ENCODE measurements at places on chromosomes 11 and 22.

DNA sequence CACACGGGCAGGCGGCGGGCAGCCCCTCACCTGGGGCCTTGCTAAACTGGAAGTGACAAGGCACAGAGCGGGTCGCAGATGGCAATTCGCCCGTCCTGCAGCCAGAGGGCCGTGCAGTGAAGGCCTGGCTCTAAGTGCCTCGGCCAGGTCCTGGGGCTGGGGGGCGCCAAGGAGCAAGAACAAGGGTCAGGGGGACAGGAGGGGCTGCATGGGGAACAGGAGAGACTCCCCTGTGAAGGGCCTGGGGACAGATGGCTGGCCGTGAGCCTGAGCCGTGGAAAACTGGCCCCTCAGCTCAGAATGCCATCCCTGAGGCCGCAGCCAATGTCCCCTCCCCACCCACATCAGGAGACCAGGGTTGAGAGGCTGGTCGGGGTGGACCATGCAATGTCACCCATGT is 60.0 kb downstream of the RTL6 start:
- DNase-seq = no peak

- no peak for DNase-seq
Observed at GRCh38 chr11:75635066-75635862, 33.6 kb downstream of the MAP6 start.

DNA sequence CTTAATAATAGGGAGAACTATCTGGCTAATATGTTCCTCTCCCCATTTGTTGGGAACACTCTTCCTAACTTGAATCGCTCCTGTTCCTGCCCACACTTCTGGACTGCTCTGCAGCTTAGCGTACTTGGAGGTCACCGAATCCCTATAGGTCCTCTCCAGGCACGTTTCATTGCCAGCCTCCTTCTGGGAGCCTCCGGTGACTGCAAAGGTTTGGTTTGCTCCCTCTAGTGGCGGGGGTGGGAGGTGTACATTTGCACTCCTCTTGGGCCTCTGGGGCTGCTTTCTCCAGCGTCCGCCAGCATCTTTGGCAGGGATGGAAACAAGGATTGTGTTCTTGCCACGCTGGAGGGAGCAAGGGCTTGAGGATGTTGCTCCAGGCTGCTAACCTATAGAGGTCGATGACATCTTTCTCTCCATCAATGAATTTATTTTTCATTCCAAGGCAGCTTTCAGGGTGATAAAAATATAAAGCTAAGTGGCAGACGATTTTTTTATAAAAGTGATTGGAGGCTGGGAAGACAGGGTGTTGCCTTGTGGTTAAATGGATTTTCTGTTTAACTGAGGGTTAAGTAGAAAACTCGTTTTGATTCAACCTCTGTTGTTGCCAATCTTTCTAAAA is 48.7 kb downstream of the TSPAN18 start:
- DNase-seq = peak; percentile 62

GRCh38 chr22:25668437-25668836 is 73.6 kb upstream of the MYO18B start:
- no peak for DNase-seq

DNA sequence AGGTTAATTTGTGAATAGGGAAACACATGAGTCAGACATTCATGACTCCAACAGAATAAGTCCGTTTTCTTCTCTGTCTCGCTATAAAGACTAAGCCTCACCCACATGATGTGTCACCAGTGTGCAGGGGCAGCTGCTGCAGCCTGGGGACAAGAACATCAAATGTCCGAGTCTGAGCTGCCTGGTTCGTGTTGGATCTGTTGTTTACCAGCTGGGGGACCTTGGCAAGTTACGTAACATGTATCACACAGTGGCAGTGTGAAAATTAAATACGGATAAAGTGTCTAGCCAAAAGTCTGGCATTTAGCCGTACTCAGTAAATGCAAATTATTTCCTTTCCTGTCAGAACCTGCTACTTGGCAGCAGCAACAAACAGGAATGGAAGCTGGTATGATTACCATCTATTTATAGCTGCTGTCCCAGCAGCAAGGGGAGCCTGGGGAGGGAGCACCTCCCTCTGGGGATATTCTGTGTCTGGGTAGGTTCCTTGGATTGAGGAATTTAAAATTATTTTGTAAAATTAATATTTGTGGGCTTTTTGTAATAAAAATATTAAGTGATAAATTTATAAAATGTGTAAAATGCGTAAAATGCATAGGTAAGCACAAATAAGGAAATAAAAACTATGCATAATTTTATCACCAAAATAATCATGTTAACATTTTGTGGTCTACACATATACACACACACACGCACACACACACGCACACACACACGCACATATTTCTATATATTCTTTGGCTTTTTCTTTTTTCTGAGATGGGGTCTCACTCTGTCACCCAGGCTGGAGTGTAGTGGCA is 1.3 kb upstream of the CLDN25 start:
- peak; percentile 73 for DNase-seq

DNA sequence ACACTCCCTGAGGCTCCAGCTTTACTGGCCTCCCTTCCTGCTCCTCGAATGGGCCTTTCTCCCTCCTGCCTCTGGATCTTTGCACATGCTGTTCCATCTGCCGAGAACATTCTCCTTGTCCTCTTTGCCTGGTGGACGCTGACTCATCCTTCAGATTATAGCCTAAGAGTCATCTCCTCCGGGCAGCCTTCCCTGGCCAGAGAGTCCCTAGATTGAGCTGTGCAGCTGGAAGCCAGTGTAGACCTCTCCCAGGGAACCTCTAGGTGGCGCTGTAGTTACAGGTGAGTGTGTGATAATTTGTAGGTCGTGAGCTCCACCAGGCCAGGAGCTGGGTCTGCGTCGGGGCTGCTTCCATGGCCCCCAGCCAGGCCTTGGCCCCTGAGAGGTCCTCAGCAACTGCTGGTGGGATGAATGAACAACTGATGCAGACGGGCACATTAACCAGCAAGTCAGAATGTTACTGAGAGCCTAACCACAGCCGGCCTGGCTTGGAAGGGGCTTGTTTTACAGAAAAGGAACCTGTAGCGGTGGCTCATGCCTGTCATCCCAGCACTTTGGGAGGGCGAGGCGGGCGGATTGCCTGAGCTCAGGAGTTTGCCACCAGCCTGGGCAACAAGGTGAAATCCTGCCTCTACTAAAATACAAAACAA is 8.7 kb downstream of the PNPLA5 start:
- DNase-seq = peak; percentile 68

- peak; percentile 74 for DNase-seq
Observed at GRCh38 chr11:117180661-117181585, 2.4 kb downstream of the SIDT2 start.

DNA sequence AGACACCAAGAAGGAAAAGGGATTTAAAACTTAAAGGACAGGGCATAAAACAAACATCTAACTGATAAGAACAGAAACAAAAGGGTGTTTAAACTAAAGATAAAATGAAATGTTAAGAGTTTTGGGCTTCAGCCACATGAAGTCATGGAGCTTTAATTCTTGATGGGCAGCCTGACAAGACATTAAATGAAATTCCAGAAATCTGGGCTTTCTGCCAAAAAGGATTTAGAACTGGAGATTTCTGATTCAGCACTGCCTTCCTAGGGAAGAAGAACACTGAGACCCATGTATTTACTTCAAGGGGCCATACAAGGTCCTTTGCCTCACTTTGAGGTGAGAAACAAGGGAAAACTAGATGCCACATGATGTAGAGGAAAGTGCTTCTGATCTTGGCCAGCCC is 355.9 kb upstream of the RAG2 start:
- no peak for DNase-seq

GRCh38 chr22:25953919-25954318 is 211.9 kb downstream of the MYO18B start:
- DNase-seq = no peak

- DNase-seq = no peak
Observed at GRCh38 chr22:50269970-50270665, at the start of gene MAPK11. TSS of gene MAPK11 (minus strand) at chr22:50270380. CDS start at chr22:50270292, 88 bp downstream.

GRCh38 chr11:1728931-1729691 is 21.3 kb downstream of the IFITM10 start:
- DNase-seq = no peak

GRCh38 chr11:67227726-67228125 is 38.5 kb upstream of the GRK2 start:
- DNase-seq = no peak

DNA sequence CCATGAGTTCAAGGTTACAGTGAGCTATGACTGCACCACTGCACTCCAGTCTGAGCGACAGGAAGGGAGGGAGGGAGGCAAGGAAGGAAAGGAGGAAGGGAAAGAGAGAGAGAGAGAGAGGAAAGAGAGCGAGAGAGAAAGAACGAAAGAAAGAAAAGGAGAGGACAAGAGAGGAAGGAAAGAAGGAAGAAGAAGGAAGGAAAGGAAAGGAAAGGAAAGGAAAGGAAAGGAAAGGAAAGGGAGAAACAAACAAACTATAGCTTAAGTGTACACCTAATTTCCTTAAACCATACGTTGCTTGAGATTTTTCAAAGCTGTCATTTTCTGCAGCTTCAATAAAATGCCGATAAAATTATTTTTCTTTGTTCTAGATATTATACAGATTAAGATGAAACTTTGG is 80.2 kb upstream of the APOA1 start:
- no peak for DNase-seq

DNA sequence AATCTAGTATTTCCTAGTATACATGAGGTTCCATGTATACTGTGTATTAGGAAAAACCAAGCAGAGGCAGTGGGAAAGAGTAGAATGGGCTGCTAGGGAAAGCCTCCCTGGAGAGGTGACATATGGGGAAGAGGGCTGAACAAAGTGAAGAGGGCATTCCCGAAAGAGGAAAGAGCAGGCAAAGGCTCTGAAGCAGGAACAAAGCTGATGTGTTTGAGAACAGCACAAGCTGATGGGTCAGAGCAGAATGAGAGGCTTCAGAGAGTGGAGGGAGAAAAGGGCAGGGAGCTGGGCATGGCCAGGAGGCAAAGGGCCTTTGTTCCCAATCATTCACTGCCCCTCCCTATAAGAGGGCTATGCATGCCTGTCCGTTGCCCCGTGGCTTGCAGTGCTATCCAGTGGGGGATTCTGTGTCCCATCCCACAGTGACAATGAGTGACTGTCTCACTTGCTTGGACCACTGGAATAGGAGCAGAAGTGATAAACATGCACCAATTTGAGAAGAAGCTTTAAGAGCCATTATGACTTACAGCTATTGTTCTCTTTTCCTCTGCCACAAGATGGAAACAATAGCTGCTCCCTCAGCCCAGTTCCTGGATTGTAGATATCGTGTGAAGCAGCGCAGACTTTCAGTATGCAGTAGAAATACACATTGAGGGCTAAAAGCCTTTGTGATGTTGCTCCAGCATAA is 39.6 kb downstream of the GALNT18 start:
- DNase-seq = peak; percentile 72

All from kidney capillary endothelial cell (primary cell).